ENCODE measurements at places on chromosomes 12 and 14.

DNA sequence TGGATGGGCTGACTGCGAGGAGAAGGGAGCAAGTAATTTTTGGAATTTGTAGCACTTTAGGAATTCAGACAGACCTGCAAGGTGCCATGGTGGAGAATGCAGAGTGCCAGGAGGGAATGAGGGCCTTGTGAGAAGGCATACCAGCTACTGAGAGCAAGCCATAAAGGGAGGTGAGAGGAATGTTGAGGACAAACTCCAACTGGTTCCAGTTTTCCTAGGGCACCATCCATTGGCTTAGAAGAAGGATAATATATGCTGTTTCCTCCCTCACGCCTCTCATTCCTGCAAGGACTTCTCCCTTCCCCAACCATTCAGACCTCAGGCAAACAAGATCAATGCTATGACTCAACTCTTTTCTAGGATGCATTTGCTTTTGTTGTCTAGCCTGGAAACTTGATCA is 11.2 kb upstream of the DAAM1 start:
- no peak overlapping the region for H3K4me3 ChIP-seq
- DNase-seq, result no peak
- H3K36me3 ChIP-seq, result no peaks in the 10 kb centered on the region

DNA sequence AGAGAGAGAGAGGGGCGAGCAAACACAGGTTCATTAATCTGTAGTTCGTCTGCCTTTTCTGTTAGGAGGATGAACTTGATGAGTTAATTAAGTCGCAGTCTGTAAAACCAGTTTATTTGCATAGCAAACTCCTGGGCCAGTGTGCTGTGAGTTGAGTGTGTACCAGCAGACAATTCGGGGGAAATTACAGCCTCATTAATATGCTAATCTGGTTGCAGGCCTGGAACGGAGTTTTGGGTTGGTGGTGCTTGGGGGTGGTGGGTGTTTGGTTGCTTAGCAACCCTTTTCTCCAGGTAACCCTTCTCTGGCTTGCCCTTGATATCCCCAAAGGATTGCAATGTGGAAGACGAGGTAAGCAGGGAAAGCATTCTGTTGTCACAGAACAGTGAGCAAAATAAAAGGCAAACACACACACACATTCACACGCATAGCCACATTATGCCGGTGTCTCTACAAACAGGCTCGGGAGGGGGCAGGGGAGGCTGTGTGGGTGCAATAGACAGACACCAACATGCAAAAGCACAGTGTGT is 29.2 kb upstream of the LHX5 start:
- peaks cover 37% of the 10 kb centered on the region for H3K27me3 ChIP-seq
- H3K4me3 ChIP-seq, result no peak overlapping the region
- H3K27ac ChIP-seq, result no peak overlapping the region
- no peaks in the 10 kb centered on the region for H3K4me1 ChIP-seq
- H3K36me3 ChIP-seq, result no peaks in the 10 kb centered on the region

DNA sequence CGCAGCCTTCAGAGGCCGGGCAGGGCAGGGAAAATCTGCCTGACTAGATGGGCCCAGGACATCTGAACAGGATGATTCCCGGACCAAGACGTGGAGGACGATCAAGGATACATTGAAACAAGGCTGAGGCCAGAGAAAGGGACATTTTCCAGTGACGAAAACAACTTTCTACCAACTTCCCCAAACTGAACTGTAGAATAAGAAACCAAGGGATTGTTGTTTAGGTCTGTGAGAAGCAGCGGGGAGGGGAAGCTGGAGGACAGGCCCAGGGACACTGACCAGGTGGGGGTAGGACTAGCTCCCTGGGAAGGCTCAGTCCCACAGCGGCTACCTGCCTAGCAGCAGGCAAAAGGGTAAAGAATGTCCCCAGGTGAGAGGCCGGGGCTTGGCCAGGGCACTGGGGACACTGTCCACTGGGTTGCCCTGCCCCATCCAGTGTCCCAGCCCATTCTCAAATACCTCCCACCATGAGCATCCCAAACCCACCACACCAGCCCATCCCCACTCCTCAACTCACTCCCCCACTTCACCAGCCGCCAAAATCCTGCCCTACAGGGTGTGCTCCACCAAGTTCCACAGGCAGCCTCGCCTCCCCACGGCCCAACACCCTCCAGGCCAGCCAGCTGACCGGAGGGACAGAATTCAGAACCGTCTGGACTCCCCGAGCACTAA is 995 bp downstream of the TNFRSF1A start:
- no peak overlapping the region for H3K27ac ChIP-seq
- DNase-seq, result no peak
- peaks cover 39% of the 10 kb centered on the region for H3K4me1 ChIP-seq
- peaks cover 2% of the 10 kb centered on the region for H3K36me3 ChIP-seq

- peaks cover 31% of the 10 kb centered on the region for H3K4me1 ChIP-seq
- H3K36me3 ChIP-seq, result no peaks in the 10 kb centered on the region
- DNase-seq, result no peak
- peaks cover 51% of the 10 kb centered on the region for H3K27me3 ChIP-seq
- H3K27ac ChIP-seq, result no peak overlapping the region
Measured at GRCh38 chr14:101945171-101945570, 19.2 kb upstream of the DYNC1H1 start.

- H3K36me3 ChIP-seq, result no peaks in the 10 kb centered on the region
- H3K27ac ChIP-seq, result no peak overlapping the region
- peaks cover 13% of the 10 kb centered on the region for H3K4me1 ChIP-seq
- no peaks in the 10 kb centered on the region for H3K27me3 ChIP-seq
- H3K4me3 ChIP-seq, result no peak overlapping the region
Measured at GRCh38 chr14:77055306-77055705, 26.8 kb upstream of the IRF2BPL start.

DNA sequence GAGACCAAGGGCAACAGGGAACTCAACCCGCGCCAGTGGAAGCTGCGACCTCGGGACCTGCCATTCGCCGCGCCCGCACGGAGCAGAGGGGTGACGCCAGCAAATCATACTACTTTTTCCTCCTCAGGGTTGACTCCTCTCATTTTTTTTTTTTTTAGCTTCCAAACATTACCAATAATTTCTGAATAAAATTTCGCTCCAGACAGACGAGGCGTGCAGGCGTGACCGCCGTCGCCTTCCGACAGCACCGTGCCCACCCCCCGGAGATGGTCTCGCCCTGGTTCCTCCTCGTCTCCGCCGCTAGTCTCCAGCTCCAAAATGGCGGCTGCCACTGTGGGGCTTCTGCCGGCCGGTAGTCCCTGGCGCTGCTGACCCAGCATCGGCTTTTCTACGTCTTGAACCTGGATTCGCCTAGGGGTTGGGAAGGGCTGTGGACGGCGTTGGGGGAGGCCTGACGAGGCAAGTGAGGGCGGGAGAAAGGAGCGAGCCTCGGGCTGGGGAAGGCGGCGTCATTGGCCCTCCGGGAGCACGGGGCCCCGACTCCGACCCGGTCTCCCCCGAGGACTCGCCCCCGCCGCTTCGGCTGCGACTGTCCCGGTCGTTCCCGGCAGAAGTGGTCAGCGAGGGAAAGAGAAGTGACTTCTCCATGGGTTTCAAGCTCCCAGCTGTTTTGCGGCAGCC is at the start of the genes CPSF2 and NDUFB1:
TSS of gene CPSF2 (plus strand) at position 300 of the 681 bp plus-strand sequence. CDS start 9,016 bp downstream, outside the sequence.
TSS of gene NDUFB1 (minus strand) at position 37 of the 681 bp plus-strand sequence. CDS start 4,069 bp downstream, outside the sequence.
- H3K27ac ChIP-seq, result peak within 1 kb of the TSS; percentile 99
- DNase-seq, result peak; percentile 90
- H3K36me3 ChIP-seq, result peaks cover 3% of the 10 kb centered on the region
- peak within 1 kb of the TSS; percentile 88 for H3K4me3 ChIP-seq
- H3K4me1 ChIP-seq, result peaks cover 60% of the 10 kb centered on the region

DNA sequence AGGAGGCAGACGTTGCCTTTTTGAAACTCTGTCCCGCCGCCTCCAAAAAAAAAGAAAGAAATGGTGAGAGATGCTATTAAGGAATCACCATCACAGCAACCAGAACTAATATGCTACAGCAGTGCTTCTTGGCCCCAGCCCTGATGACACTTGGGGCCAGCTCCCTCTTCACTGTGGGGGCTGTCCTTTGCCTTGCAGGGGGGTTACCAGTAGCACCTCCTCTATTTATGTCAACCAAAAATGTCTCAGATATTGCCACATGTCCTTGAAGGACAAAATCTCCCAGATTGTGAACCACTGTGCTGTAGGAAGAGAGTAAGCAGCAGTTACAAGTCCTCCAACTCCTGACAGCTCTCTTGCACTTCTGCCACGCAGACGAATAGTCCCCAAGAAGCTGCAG is 76.4 kb downstream of the LRRC74A start:
- H3K36me3 ChIP-seq, result no peaks in the 10 kb centered on the region
- peaks cover 21% of the 10 kb centered on the region for H3K4me1 ChIP-seq
- no peak overlapping the region for H3K27ac ChIP-seq
- H3K27me3 ChIP-seq, result no peaks in the 10 kb centered on the region
- no peak overlapping the region for H3K4me3 ChIP-seq

GRCh38 chr12:53171725-53172329 is 8.7 kb upstream of the ZNF740 start:
- H3K4me1 ChIP-seq, result peaks cover 2% of the 10 kb centered on the region
- no peak for DNase-seq
- H3K36me3 ChIP-seq, result peaks cover 11% of the 10 kb centered on the region
- peak overlapping the region; percentile 34 for H3K27ac ChIP-seq

DNA sequence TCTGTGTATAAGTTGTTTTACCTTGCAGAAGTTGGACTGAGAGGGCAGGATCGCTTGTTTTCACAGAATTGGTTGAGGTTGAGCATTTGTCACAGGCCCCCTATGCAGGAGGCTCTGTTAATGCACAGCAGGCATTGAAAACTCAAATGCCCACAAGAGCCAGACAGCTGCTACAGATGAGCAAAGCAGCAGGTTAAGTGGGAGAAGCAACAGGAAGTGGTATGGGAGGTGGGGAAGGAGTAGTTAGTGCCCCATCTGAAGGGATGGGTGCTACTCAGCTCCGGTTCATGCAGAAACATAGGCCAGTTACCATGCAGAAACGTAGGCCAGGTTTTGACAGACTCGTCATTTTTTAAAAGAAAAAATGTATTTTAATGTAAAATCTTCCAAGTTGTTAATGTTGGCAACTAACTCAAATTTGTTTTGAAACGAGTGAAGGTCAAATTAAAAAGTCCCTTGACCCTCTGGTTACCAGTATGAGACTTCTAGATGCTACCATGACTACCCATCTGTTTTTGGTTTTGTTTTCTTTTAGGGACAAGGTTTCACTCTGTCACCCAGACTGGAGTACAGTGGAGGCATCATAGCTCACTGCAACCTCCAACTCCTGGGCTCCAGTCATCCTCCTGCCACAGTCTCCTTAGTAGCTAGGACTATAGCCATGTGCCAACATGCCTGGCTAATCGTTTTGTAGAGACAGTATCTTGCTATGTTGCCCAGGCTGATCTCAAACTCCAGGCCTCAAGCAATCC is 84.7 kb upstream of the FRMD6 start:
- H3K36me3 ChIP-seq, result peaks cover 5% of the 10 kb centered on the region
- H3K27me3 ChIP-seq, result no peaks in the 10 kb centered on the region
- peak; percentile 60 for DNase-seq
- H3K27ac ChIP-seq, result no peak overlapping the region
- H3K4me3 ChIP-seq, result peak overlapping the region; percentile 38
- H3K4me1 ChIP-seq, result peaks cover 32% of the 10 kb centered on the region

GRCh38 chr12:46627686-46628085 is 198.1 kb downstream of the SLC38A4 start:
- H3K4me1 ChIP-seq, result peaks cover 8% of the 10 kb centered on the region
- H3K27ac ChIP-seq, result no peak overlapping the region
- no peak for DNase-seq
- no peaks in the 10 kb centered on the region for H3K27me3 ChIP-seq
- H3K36me3 ChIP-seq, result peaks cover 3% of the 10 kb centered on the region

GRCh38 chr12:51917746-51918453 is 10.6 kb downstream of the ACVRL1 start:
- H3K27ac ChIP-seq, result no peak overlapping the region
- H3K36me3 ChIP-seq, result no peaks in the 10 kb centered on the region
- H3K4me3 ChIP-seq, result no peak overlapping the region
- no peak for DNase-seq

GRCh38 chr14:34554540-34555250 is 15.2 kb upstream of the EAPP start:
- H3K4me1 ChIP-seq, result peaks cover 6% of the 10 kb centered on the region
- peaks cover 18% of the 10 kb centered on the region for H3K36me3 ChIP-seq
- DNase-seq, result no peak
- H3K4me3 ChIP-seq, result peak overlapping the region; percentile 38
- H3K27ac ChIP-seq, result peak overlapping the region; percentile 81

GRCh38 chr12:113103756-113104450 is 31.7 kb downstream of the RASAL1 start:
- DNase-seq, result peak; percentile 71
- H3K4me1 ChIP-seq, result peaks cover 9% of the 10 kb centered on the region
- H3K4me3 ChIP-seq, result peak overlapping the region; percentile 87
- H3K27me3 ChIP-seq, result no peaks in the 10 kb centered on the region
- H3K27ac ChIP-seq, result peak overlapping the region; percentile 87

DNA sequence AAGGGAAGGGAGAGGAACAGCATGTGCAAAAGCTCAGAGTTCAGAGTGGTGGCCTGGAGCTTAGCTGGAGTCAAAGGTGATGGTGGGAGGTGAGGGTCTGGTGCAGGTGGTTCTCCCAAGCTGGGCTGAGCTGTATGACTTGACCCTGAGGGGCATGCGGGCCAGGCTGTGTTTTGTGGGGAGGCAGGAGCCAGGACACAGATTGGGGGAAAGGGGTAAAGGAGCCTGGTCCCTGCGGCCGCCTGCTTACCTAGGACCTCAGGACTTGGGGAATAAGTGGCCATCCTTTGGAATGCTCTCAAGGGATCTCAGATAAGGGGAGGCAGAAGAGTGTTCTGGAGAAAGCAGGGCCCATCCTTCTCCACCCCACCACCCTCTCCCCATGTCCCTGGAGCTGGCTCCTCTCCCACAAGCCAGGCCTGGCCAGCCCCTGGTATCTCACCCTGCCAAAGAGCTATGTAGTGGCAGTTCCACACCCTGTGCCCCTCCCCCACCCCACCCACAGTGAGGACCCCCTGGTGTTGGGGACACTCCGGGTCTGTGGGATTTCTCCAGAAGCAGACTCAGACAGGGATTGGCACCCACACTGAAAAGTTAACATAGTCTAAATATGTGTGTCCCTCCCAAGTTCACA is 19.9 kb upstream of the CEP170B start:
- peaks cover 8% of the 10 kb centered on the region for H3K4me1 ChIP-seq

- H3K36me3 ChIP-seq, result no peaks in the 10 kb centered on the region
- H3K27me3 ChIP-seq, result no peaks in the 10 kb centered on the region
- no peak for DNase-seq
- no peak overlapping the region for H3K27ac ChIP-seq
Measured at GRCh38 chr12:124487066-124487833, 80.2 kb downstream of the NCOR2 start.

DNA sequence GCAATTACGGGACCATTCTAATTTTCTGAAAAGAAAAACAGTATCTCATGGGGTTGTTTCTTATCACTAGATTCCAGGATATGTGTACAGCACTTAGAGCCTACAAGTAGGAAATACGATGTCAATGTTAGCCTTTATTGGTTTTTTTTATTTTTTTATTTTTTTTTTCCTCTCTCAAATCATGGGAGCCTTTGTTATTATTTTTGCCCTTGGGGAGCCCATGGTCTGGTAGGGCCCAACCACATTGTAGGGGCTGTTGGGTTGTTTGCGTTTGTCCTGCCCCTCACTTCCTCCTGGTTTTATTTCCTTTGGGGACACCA is 5.9 kb downstream of the MORN3 start:
- H3K4me3 ChIP-seq, result peak overlapping the region; percentile 79
- peaks cover 54% of the 10 kb centered on the region for H3K4me1 ChIP-seq
- no peak for DNase-seq
- H3K27ac ChIP-seq, result peak overlapping the region; percentile 97
- peaks cover 2% of the 10 kb centered on the region for H3K36me3 ChIP-seq
- no peaks in the 10 kb centered on the region for H3K27me3 ChIP-seq
